ENCODE measurements at places on chromosomes 3 and 15.
A peak's percentile ranks its signal among the peaks of the same experiment; 100 is the strongest.

DNA sequence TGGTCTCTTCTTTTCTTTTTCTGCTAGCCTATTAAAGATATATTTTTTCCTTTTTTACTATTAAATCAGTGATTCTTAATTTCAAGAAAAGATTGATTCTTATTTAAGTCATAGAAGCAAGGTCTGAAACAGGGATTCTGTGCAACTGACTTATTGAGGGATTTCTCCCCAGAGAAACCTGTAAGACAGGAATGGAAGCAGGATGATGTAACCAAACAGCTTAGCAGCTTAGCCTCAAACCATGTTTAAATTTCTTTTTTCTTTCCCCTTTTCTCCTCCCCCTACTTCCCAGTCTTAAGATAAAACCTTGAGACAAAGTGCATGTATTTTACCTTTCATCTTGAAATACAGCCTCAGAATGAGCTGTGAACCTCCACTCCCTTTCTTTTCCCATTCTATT, 322.8 kb downstream of the NEK10 start:
- no peak for DNase-seq

DNA sequence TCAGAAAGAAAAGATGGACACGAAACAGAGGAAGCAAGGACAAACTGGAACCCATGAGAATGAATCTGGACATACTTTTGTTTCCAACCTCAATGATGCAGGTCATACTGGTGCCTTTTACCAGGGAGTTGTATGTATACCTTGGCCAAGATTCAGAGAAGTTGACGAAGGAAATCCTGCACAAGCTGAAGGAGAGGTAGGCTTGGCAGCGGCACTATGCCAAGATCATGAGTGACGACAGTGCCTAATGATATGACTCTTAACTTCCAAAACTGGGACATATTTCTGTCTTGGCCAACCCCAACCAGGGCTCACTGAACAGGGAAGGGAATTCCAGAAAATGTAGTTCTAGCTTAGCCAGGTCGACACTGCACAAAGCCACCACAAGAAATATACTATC, 149.2 kb upstream of the SLCO3A1 start:
- no peak for DNase-seq

- no peak for DNase-seq
These were observed 4.0 kb downstream of the TNK2 start for GRCh38 chr3:195904368-195904767.

DNA sequence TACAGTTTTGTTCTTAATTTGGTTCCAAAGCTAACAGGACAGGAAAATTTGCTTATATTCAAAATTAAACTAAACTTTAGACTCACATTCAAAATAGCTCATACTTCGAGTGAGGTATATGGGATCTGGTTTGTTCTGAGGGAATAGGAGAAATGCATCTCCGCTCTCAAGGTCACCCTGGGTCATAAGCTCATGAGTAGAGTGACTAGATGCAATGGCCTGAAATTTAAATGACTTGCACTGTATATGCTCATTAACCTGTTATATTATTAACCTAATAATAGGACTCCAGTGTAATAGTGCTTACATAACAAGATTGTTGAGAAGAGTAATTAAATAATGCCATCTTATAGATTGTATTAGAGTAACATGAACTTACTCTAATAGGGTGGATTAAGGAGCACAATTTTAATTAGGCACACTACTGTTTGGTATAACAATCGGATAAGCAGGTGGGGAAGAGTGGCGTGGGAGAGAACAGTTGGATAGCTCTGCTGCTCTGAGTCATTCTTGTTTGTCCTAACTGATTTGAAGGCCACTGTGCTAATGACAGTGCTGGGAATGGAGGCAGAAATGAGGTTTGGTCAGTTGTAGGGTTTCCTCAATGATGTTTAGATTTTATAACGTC, 5.2 kb downstream of the NKTR start:
- no peak for DNase-seq

DNA sequence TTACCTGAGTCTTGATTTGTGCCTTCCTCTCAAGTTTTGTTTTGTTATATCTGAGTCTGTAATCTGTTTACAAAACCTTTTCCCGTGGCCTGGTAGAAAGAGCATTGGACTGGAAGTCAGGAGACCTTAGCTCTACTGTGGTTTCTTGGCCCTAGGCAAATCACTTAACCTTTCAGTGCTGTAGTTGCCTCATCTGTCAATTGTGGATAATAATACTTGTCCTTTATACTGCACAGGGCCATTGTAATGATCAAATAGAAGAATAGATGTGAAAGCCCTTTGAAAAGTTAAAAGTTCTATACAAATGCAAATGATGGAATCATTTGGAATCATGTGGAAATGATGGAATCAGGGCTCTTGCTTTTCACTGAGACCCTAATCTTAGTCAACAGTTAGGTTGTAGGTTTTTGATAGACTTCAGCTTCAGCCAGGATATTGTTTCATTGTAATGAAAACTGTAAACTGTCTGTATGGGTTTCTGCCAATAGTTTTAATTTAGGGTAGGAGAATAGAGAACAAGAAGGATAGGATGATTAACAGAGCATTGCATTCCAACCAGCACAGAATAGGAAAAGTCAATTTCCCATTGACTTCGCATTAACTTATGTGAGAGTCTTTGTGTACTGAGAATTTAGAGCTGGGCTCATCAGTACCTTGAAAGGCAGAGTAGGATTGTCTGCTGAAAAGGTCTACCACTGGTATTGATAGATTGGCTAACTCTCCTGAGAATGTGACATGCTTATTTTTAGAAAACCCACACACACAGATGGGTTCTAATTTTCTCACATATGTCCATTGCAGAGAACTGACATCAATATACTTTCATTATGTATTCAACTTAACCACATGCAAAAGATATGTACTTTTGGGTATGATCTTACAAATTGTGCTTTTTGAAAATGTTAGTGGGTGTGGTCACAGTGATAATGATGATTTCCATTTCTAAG, 21.8 kb downstream of the MAP2K5 start:
- DNase-seq, result no peak

DNA sequence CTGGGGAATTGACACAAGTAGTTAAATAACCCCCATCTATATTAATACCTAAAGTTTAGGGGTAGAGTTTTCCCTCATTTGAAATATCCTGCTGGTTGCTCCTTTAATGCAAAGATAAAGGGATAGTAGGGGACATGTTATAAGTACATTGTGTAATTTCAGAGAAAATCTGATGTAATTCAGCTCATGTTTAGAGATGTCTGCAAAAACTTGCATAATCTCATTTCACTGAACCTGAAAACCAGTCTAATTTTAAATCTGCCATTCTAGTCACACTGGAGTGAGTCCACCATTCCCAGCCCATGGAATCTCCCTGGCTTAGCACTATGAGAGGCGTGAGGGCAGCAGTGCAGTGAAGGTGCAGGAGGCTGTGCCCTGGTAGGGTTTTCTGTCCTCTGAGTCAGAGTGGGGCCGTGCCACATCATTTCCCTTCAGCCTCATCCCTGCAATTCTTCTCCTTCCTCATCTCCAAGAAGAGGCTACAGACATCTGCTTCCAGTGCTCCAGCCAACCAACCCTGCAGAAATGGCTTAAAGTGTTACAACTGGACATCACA, 246.3 kb upstream of the UMPS start:
- no peak for DNase-seq

- DNase-seq, result no peak
These were observed 13.5 kb downstream of the CNOT10 start for GRCh38 chr3:32698506-32698905.

DNA sequence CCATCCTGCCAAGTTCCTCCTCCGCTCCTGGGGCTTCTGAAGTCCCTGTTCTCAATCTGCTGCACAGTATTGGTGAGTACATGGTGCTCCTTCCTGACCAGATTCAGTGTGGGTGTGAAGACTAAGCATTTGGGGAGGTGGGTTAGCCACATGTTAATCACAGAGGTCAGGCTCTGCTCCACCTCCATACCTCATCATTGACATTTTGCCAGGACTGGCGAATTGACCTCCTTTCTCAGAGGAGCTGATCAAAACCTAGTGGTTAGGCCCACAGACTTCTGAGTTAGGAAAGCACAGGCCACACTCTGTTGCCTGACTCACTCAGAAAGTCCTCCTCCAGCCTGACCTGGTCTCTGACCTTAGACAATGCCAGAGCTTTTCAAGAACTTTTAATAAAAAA, 8.4 kb upstream of the RPS17 start:
- DNase-seq, result no peak

GRCh38 chr15:101439920-101440319, 49.6 kb downstream of the PCSK6 start:
- peak; percentile 93 for DNase-seq

- no peak for DNase-seq
These were observed 145.7 kb downstream of the RBMS3 start for GRCh38 chr3:29426302-29427226.

GRCh38 chr3:102144063-102144462, 290.8 kb upstream of the ZPLD1 start:
- DNase-seq, result peak; percentile 36

GRCh38 chr15:40310001-40310959, 2.5 kb upstream of the PLCB2 start:
- DNase-seq, result peak; percentile 44

GRCh38 chr15:78092261-78093041, at the start of gene SH2D7:
SH2D7 (plus strand) TSS chr15:78092561; CDS start chr15:78092585, 24 bp downstream.
- peak; percentile 39 for DNase-seq

- DNase-seq, result peak; percentile 76
These were observed 793 bp downstream of the PCOLCE2 start for GRCh38 chr3:142888099-142888480.

DNA sequence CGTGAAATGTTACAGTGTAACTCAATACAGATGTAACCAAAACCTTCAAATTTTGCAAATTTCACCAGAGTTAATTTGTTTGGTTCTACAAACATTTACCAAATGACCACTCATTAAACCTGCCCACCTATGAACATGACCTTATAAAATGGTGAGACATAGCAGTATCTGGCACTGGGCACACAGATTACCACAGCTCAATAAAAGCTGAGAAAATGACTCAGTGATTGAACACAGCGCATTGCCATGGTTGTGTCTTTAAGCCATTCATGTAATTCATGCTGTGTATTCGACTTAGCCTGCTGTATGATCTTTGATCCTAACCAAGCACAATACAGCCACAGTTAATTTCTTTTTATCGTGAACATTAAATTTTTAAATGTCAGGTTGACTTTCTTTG, 11.3 kb downstream of the PPARG start:
- DNase-seq, result no peak

GRCh38 chr15:85380812-85381642, 624 bp downstream of the AKAP13 start:
- no peak for DNase-seq

GRCh38 chr3:46059432-46059831, 32.1 kb upstream of the XCR1 start:
- DNase-seq, result no peak

DNA sequence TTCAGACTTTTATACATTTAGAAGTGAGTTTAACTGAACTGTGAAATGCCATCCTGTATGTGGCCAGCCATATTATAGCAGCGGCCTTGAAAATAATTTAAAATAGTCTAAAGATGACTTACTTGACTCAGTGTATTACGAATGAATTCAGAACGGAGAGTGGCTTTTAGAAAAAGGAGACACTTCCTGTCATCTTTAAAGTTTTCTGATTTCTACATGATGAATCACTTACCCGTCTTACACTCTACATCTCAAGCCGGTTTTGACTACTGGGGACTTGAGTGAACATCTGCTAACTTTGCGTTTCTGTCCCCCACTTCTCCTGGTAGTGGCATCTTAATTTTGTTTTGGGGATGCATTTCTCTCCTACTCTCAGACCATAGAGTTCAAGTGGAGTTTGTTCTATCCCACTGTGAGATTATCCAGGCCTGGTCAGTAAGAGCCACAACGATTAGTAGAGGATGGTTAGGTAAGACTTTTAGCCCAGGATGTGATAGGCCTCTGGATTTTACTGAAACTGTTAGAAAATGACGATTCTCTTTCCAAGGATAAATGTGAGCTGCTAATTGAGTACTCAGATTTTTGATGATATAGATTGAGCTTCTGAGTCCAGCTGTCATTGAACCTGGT, 175.4 kb upstream of the CADPS start:
- DNase-seq, result no peak

GRCh38 chr15:76065245-76065644, 5.5 kb downstream of the TMEM266 start:
- DNase-seq, result no peak

- DNase-seq, result peak; percentile 78
These were observed 127.8 kb downstream of the HCN4 start for GRCh38 chr15:73240866-73241499.

- no peak for DNase-seq
These were observed 34.4 kb downstream of the PPARG start for GRCh38 chr3:12323237-12323636.

GRCh38 chr3:13963137-13963886, 83.4 kb upstream of the WNT7A start:
- DNase-seq, result no peak

DNA sequence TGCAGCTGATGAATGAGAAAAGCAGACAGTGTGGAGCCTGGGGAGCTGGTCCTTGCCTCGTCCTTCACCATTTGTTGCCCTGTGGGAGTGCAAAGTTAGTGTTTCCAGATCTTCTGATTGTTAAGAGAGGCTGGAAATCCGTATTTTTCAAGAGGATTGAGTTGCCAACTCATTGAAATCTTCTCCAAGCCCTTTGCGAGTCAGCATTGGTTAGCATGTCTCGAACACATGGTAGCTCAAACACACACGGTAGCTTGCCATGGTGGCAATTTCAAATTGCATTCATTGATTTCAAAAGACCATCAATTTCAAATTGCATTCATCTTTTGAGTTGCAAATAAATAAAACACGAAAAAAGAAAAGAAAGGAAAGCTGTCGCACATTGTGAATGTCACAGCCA, 70.7 kb downstream of the SLCO3A1 start:
- DNase-seq, result no peak

DNA sequence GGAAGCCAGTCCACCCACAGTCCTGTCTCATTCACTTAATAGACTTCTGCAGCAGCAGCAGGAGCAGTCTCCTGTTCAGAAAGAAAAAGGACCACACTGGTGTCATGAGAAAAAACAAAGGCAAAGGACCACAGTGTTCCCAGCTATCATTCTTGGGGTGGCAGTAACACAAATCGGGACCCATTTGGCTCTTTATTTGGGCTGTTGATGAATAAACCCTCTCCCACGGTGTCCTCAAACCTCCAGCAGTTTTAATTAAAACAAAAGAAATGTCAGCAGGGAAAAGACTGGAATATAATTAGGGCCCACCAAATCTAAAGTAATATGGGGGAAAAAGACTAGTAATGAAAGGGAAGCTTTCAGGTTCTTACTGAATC, 210.5 kb upstream of the SLC2A2 start:
- no peak for DNase-seq

GRCh38 chr3:112653881-112654300, 12.9 kb upstream of the CCDC80 start:
- peak; percentile 93 for DNase-seq

GRCh38 chr3:197270558-197271317, 27.7 kb downstream of the DLG1 start:
- DNase-seq, result no peak

- DNase-seq, result peak; percentile 6
These were observed 89.8 kb downstream of the LRRC3B start for GRCh38 chr3:26712211-26713026.

Data from fibroblast of the aortic adventitia (primary cell).